EL (cell line): ENCODE measurements at places on chromosomes 2 and 18.
A peak's percentile ranks its signal among the peaks of the same experiment; 100 is the strongest.

- no peak for DNase-seq
These were observed 531.3 kb upstream of the TMEFF2 start for GRCh38 chr2:192725991-192726390.

DNA sequence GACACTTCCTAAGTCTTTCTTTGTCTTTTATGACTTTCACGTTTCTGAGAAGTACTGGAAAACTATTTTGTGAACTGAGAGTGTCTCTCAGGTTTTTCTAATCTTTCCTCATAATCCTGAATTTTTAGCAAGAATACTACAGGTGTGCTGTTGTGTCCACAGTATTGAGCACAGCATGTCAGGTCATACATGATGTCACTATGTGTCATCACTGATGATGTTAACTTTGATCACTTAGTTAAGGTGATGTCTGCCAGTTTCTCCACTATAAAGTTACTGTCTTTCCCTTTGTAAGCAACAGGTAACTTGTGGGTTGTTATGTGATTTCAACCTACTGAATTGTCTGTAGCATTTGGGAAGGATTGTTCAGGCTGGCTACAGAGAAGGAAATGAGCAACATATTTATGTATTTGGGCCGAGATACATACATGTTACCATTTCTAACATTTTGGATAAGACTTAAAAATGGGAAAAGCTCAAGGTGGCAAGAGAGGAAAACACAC lies 11.1 kb downstream of the MATN3 start:
- DNase-seq: no peak

DNA sequence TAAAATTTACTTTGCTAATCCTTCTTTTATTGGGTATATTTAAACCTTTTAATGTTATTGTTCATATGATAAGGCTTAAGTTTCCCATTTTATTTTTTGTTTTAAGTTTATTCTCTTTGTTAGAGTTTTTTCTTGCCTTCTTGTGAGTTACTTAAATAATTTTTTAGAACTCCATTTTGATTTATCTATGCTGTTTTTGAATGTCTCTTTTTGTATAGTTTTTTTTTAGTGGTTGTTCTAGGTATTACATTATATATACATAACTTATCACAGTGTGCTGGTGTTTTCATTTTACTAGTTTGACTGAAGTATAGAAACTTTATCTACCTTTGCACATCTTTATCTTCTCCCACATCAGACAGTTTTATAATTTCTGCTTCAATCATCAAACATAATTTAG lies 49.4 kb upstream of the TGFA start:
- no peak for DNase-seq

DNA sequence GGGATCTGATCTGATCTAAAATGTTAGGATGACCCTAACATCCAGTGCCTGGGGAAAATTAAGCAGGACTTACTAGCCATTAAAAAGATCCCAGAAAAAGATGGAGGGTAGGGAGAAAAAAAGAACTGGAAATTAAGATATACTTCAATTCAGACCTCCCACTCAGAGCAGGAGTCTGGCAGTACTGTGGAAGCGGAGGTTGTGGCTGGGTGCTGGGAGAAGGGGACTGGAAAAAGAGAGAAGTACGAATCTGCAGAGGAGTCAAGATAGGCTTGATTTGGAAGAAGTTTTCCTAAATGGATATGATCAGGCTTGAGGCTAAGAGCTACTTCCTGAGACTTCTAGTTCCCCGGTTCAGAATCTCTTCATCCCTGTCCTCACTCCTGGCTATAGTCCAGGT lies 33.5 kb upstream of the IHH start:
- no peak for DNase-seq

DNA sequence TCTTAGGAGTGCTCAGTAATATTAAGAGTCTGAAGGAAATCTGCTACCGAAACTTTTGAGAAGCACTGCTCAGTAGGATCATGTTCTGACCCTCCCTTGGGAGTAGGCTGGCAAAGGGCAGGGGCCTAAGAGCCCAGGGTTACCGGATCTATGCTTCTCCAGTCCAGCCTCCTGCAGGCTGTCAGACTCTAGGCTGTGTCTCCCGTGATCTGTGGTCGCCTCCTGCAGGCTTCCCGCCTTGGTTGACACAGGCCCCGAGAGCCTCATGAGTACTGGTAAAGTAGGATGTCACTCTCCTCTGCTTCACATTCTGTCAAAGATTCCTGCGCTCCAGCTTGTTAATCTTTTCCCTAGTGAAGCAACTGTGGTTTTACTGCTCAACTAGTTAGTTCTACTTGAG lies 647.8 kb upstream of the RAB6C start:
- no peak for DNase-seq

DNA sequence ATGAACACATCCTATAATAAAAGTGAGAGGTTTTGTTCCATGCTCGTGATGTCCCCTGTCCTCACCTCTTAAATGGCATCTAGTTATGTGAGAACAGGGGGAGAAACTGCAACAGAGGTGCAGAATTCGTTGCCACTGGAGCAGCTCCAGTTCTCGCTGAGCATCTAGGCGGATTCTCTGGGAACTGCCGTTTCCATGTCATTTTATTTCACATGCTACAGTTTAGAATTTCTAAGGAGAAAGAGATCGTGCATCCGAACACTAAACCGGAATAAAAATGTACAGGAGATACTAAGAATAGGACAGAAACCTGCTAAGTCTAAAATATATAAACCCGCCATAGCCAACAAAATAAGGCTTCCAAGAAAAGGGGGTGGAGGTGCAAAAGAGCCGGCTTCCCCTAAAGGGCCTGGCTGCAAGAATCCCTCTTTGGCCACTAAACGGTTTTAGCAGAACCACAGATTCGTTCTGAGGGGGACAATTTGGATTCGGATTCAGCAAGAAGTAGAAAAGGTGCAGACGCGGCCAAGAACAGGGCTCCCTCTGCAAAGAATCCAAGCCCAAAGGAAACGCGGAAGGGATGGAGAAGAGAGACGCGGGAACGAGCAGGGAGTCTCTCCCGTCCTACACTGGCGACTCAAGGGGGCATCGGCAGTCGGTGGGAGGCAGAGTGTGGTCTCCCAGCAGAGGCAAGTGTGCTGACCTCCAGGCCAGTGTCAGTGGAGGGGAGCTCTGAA lies 1.3 kb downstream of the TMEM163 start:
- no peak for DNase-seq

- no peak for DNase-seq
These were observed 102.3 kb upstream of the ID2 start for GRCh38 chr2:8579485-8580085.

DNA sequence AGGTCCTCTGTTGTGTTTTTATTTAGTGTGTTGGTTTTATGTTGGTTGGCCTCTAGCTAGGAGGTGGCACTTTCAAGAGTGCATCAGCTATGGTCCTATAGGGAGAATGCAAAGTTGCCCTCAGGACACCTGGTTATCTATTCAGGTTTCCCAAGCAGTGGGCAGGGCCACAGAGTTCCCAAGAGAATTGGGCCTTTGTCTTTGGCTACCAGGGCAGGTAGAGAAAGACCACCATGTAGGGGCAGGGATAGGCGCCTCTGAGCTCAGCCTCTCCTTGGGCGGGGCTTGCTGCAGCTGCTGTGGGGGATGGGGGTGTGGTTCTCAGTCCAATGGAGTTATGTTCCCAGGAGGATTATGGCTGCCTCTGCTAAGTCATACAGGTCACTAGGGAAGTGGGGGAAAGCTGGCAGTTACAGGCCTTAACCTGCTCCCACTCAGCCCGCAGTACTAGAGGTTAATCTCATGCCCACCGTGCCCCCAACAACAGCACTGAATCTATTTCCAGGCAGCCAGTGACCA lies 26.0 kb downstream of the ABCB11 start:
- DNase-seq: no peak

- no peak for DNase-seq
These were observed 71.5 kb upstream of the HDAC4 start for GRCh38 chr2:239472235-239472775.

DNA sequence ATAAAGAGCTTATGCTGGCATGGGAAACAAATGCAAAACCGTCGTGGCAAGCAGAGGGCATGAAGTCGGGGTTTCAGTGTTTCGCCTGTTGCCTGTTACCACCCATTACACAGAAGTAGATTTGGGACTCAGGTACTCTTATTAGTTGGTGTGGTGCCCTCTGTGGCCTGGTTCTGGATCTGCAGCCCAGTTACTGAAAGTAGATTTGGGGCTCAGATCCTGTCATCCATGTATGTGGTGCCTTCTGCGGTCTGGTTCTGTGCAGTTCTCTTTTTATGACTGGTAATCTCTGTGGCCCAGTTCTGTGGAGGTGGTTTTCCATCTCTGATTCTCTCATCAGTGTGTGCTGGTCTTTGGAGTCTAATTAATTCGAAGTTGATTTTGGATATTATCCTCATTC lies 45.2 kb downstream of the ADNP2 start:
- peak; percentile 31 for DNase-seq

- no peak for DNase-seq
These were observed 47.1 kb downstream of the HS6ST1 start for GRCh38 chr2:128271597-128271910.

GRCh38 chr2:515441-516127 lies 161.6 kb downstream of the TMEM18 start:
- DNase-seq: no peak

DNA sequence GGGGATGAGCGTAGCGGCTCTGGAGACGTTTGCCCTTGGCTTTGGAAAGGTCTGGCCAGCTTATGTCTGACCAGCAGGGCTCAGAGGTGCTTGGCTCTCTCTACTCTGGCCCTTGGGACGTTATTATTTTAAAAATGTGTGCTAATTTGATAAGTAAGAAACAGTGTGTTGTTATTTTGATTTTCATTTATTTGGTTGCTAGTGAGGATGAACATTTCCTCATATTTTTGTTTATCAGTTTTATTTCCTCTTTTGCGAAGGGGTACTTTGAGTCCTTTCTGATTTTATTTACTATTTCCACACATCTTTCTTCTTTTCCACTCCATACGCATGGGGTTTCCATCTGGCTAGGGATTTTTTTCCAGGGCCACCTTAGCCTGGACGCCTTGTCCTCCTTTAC lies 11.4 kb downstream of the CXCR4 start:
- DNase-seq: no peak

GRCh38 chr2:123723706-123724105 lies 301.4 kb upstream of the CNTNAP5 start:
- no peak for DNase-seq
